ENCODE measurements at places on chromosomes 6 and 20.

DNA sequence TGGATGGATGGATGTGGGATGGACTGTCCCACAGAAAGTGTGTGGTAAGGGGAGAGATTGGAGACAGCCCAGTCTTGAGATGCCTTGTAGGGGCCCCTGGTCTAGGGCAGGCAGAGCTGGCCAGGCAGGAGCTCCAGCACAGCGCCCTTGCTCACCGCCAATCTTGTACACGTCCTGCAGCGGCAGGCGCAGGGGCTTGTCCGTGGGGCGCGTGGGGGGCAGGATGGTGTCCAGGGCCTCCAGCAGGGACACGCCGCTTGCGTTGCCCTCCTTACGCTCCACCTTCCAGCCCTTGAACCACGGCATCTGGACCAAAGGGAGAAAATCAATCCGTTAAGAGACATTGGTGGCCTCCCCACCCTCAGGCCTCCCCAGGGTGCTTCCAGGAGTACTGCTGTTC, 5.9 kb downstream of the EEF1A2 start:
- H3K36me3 ChIP-seq = no peaks in the 10 kb centered on the region
- DNase-seq = no peak
- H3K4me3 ChIP-seq = no peak overlapping the region
- no peak overlapping the region for H3K27ac ChIP-seq
- H3K4me1 ChIP-seq = no peaks in the 10 kb centered on the region

- H3K4me1 ChIP-seq = no peaks in the 10 kb centered on the region
- H3K27me3 ChIP-seq = no peaks in the 10 kb centered on the region
- H3K4me3 ChIP-seq = no peak overlapping the region
- no peaks in the 10 kb centered on the region for H3K36me3 ChIP-seq
- DNase-seq = no peak
Observed at GRCh38 chr6:138410972-138411880, 7.2 kb downstream of the HEBP2 start.

GRCh38 chr6:12363651-12364381, 73.7 kb downstream of the EDN1 start:
- no peak overlapping the region for H3K27ac ChIP-seq
- H3K4me1 ChIP-seq = no peaks in the 10 kb centered on the region
- no peak for DNase-seq
- H3K27me3 ChIP-seq = no peaks in the 10 kb centered on the region
- H3K36me3 ChIP-seq = no peaks in the 10 kb centered on the region

DNA sequence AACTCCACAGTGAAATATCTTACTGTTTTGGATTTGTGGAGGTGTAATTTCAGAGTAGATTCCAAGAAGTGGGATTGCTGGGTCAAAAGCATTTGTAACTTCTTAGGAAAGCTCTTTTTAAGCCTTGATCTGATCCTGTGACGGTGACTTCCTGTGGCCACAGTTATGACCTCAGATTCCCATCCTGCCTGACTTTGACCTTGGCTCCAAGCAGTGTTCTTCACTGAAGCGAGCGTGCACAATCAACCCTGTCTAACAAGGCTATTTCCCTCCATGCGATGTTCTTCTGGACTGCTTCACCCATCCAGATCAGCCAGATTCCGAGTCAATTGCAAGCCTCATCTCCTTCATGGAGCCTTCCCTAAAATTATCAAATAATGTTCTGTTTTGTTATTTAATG, 102.5 kb upstream of the RNF24 start:
- H3K4me3 ChIP-seq = no peak overlapping the region
- H3K4me1 ChIP-seq = peaks cover 1% of the 10 kb centered on the region
- no peak for DNase-seq
- no peak overlapping the region for H3K27ac ChIP-seq

DNA sequence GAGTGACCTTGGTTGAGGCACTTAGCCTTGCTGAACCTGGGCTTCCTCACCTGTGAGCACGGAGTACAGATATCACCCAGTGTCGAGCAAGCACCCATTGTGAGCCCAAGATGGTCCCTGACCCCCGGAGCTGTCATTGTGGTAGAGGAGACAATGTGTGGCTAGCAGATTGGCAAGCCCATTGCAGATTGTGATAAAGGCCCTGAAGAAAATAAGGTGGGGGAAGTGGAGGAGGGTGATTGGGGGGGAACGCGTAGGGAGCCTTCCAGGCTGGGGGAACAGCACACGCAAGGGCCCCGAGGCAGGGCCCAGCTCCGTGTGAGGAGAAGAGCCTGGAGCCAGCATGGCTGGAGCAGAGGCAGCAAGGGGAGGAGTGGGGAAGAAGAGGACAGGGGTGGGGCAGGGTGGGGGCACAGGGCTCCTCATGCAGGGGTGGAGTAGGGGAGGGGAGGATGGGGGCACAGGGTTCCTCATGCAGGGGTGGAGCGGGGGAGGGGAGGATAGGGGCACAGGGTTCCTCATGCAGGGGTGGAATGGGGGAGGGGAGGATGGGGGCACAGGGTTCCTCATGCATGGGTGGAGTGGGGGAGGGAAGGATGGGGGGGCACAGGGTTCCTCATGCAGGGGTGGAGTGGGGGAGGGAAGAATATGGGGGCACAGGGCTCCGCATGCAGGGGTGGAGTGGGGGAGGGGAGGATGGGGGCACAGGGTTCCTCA, 7.0 kb downstream of the CEBPB start:
- H3K4me1 ChIP-seq = peaks cover 35% of the 10 kb centered on the region
- peaks cover 2% of the 10 kb centered on the region for H3K36me3 ChIP-seq
- no peak for DNase-seq

- no peak overlapping the region for H3K4me3 ChIP-seq
- no peaks in the 10 kb centered on the region for H3K36me3 ChIP-seq
- no peaks in the 10 kb centered on the region for H3K27me3 ChIP-seq
- no peak for DNase-seq
- peaks cover 7% of the 10 kb centered on the region for H3K4me1 ChIP-seq
Observed at GRCh38 chr6:144144996-144145395, 5.3 kb upstream of the STX11 start.

- H3K4me3 ChIP-seq = no peak overlapping the region
- no peak overlapping the region for H3K27ac ChIP-seq
- H3K4me1 ChIP-seq = no peaks in the 10 kb centered on the region
Observed at GRCh38 chr6:137303441-137303840, 84.3 kb upstream of the IFNGR1 start.

DNA sequence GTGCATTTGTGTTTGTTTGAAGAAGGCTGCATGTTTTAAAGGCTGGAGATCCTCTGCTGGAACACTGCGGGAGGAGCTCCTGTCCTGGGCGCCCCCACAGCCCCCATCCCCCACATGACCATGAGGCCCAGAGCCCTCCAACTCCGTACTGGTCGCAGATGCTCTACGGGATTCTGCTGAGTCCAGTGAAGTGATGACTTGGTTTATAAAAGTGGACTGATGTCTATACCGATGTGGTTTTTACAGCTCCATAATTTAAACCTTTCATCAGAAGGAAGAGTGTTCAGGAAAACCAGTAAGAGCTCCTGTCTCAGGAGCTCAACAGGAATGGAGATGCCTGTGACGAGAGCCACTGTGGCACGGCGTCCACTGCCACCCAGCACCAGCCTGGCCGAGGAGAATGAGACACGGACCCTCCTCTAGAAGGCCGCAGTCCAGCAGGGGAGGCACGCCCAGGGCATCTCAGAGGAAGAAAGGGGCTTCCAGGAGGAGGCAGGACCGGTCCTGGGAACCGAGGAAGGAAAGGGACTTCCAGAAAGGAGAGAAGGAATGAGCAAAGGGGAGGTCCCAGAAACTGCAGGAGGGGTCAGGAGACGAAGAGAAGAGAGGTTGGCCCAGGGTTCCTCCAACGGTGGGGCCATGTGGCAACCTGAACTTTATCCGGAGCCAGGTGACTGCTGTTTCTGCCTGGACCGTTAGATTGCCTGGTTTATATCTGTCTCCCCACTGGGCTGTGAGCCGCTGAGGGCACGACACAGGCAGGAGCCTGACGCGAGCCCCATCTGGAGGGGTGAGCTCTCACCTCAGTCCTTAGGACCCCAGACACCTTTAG, 26.9 kb downstream of the BFSP1 start:
- peaks cover 13% of the 10 kb centered on the region for H3K4me1 ChIP-seq
- no peak overlapping the region for H3K4me3 ChIP-seq
- no peaks in the 10 kb centered on the region for H3K27me3 ChIP-seq
- no peak overlapping the region for H3K27ac ChIP-seq
- DNase-seq = no peak

DNA sequence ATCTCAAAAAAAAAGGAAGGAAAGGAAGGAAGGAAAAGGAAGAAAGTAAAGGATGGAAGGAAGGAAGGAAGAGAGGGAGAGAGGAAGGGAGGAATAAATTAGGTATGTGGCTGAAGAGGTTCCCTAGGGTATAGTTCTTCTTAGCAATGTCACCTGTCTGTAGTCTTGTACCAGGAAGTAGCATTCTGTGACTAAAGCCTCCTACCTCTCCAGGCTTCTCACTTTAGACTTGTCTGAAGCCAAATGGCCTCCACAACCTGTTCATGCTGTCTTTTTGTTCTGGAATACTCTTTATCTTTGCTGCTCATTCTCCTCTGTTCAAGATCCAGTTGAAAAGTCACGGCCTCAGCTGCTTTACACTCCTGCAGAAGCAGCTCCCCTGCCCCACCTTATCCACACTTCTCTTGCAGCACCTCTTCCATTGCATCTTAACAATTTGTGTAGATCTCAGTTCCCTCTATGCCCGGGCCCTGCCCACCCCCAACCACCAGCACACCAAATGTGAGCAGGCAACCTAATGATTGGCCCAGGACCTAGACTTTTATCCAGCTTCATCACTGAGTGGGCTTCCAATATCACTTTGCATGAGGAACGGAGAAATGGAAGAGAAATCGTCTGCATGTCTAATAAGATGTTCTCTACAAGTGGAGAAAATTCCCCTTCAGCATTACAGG, 19.1 kb downstream of the GCNT2 start:
- no peak for DNase-seq
- H3K27ac ChIP-seq = no peak overlapping the region
- H3K27me3 ChIP-seq = no peaks in the 10 kb centered on the region
- H3K36me3 ChIP-seq = no peaks in the 10 kb centered on the region
- no peak overlapping the region for H3K4me3 ChIP-seq

- DNase-seq = no peak
- H3K27me3 ChIP-seq = no peaks in the 10 kb centered on the region
- no peak overlapping the region for H3K4me3 ChIP-seq
- no peak overlapping the region for H3K27ac ChIP-seq
Observed at GRCh38 chr6:56899311-56899710, 55.6 kb upstream of the BEND6 start.

DNA sequence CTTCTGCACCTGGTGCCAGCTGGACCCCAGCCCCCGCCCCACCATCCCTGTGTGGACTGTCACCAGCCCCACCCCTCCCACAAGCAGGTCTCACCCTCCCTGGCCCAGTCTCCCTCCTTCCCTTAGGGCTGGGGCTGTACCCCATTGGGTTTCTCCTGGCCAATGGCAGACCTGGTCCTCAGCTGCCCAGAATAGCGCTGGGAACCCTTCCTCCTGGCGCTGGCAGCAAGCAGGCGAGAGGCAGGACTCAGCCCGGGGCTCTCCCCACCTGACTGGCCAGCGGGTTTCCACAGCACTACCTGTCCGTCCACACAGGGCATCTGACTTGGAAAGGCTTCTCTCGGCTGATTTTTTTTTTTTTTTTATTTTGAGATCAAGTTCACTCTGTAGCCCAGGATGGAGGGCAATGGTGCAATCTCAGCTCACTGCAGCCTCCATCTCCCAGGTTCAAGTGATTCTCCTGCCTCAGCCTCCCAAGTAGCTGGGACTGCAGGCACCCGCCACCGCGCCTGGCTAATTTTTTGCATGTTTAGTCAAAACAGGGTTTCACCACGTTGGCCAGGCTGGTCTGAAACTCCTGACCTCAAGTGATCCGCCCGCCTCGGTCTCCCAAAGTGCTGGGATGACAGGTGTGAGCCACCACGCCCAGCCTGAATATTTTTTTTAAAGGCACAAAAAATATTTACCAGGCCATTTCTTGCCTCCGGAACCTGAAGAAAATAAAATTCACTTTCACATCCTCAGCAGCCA, 21.6 kb upstream of the CHRNA4 start:
- no peaks in the 10 kb centered on the region for H3K27me3 ChIP-seq
- no peak overlapping the region for H3K4me3 ChIP-seq
- H3K4me1 ChIP-seq = no peaks in the 10 kb centered on the region
- H3K36me3 ChIP-seq = no peaks in the 10 kb centered on the region
- DNase-seq = no peak
- H3K27ac ChIP-seq = no peak overlapping the region

GRCh38 chr6:33091957-33092356, 16.2 kb downstream of the HLA-DPB1 start:
- no peaks in the 10 kb centered on the region for H3K4me1 ChIP-seq
- H3K36me3 ChIP-seq = peaks cover 5% of the 10 kb centered on the region
- DNase-seq = no peak

DNA sequence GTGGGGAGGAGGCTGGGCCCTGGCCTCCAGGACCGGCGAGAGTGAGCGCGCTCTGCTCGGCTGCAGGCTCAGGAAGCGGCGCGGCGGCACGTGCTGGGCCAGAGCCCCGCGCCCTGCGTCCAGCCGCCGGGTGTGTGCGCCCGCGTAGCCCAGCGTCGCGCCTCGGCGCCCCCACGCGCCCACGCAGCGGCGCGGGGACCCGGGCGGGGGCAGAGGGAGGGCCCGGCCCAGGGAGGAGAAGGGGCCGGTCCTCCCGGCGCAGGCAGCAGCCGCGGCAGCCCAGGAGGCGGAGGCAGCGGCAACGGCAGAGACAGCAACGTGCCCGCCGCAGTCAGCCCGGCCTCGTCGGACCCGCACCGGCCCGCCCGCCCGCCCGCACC, at the start of gene EYA2:
Gene EYA2 (plus strand): TSS at position 265 of the 380 bp plus-strand sequence. CDS start 95,168 bp downstream, outside the sequence.
- no peaks in the 10 kb centered on the region for H3K36me3 ChIP-seq
- no peaks in the 10 kb centered on the region for H3K27me3 ChIP-seq
- no peak for DNase-seq
- H3K27ac ChIP-seq = peak within 1 kb of the TSS; percentile 59
- peak within 1 kb of the TSS; percentile 35 for H3K4me3 ChIP-seq

GRCh38 chr20:53038299-53038698, 66.1 kb downstream of the TSHZ2 start:
- no peaks in the 10 kb centered on the region for H3K27me3 ChIP-seq
- no peak overlapping the region for H3K4me3 ChIP-seq
- no peaks in the 10 kb centered on the region for H3K4me1 ChIP-seq

DNA sequence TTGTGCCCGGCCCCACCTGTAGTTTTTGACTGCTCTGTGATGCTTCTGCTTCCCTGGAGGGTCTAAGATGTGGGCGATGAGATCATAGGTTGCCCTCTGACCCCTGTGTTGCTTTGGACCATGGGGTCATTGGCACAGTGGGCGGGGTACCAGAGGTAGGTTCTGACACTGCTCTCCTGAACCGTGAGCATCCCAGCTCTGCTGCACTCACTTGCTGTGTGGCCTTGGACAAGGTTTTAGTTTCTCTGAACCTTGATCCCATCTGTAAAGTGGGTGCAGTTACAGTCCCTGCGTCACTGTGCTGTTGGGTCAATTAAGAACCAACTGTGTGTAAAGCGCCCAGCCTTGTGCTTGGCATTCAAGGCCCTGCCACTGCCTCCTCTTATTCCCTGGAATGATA, 30.9 kb downstream of the SRC start:
- no peaks in the 10 kb centered on the region for H3K4me1 ChIP-seq
- H3K36me3 ChIP-seq = no peaks in the 10 kb centered on the region
- no peaks in the 10 kb centered on the region for H3K27me3 ChIP-seq
- H3K4me3 ChIP-seq = no peak overlapping the region
- no peak overlapping the region for H3K27ac ChIP-seq
- no peak for DNase-seq

GRCh38 chr20:3927486-3928291, 38.5 kb downstream of the PANK2 start:
- no peaks in the 10 kb centered on the region for H3K27me3 ChIP-seq
- no peak overlapping the region for H3K4me3 ChIP-seq

Data from tibial nerve (tissue), 4 donors.